NCI-H187 (cell line): ENCODE measurements at places on chromosomes 5 and 9.

GRCh38 chr5:157387683-157388093 lies 72.3 kb upstream of the NIPAL4 start:
- no peak for DNase-seq

- DNase-seq, result no peak
Measured at GRCh38 chr5:58751222-58751837, 168.5 kb downstream of the RAB3C start.

GRCh38 chr9:27622693-27623340 lies 49.5 kb upstream of the C9orf72 start:
- DNase-seq, result no peak

DNA sequence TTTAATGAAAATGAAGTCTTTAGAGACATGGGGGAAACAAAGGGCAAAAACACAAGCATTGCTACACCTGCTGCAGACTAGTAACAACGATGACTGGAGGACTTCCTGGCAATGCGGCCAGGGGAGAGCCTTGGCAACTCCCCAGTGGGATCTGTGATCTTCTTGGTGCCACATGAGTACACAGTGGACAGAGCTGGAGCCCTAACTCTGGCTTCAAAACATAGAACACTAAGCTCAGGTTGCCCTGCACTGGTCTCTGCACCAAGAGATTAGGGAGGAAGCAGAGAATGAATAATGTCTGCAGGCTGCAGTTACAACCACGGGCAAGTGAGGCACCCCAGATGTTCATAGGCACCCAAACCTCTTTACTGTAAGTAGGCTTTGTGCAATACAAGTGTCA lies 91.1 kb downstream of the MRPS27 start:
- DNase-seq, result no peak

DNA sequence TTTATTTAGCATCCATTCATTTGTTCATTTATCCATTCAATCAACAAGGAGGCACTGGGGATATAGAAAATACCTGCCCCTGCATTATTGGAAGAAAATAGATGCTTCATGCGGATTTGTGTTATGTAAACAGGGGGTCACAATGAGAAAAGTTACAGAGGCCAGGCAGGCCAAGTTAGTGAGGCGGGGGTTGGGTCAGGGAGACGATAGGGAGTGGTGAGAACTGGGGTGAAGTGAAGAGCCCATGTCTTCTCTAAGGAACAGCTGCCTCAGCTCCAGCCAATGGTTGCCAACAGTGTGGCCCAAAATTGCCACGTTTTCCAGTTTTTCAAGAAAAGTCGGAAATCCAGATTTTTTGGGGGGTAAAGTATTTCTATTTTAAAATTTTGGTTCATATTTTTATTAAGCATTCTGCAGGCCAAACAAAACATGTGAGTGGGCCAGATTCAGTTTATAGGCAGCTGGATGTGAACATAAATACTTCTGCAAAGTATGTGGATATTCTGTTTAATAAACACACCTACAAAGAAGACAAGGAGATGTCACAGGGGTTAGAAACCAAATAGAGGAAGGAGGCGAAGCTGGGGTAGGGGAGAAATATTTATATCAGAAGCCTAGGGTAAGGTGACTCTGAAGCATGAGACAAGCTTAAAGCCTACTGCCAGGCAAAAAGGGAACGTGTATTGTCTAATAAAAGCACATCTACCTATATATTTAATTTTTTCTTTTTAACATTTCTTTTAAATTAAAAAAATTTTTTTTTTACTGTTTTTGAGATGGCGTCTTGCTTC lies 44.0 kb downstream of the ALG2 start:
- DNase-seq, result no peak

DNA sequence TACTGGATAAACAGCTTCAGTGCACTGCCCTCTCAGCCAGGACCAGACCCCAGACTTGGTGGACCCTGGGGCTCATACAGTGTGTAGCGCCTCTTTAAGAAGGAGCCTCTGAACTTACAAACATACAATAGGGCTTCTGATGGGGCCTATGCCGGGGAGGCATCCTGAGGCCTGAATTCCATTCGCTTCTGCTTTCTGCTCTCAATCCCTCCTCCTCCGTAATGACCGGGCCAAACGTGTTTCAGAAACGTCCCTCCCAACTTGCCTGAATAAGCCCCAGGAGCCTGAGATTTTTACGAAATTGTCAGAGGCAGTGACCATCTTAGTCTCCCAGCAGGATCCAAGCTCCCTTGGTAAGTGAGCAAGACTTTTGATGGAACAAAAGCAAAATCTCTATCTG lies 128.1 kb upstream of the BOD1 start:
- no peak for DNase-seq

DNA sequence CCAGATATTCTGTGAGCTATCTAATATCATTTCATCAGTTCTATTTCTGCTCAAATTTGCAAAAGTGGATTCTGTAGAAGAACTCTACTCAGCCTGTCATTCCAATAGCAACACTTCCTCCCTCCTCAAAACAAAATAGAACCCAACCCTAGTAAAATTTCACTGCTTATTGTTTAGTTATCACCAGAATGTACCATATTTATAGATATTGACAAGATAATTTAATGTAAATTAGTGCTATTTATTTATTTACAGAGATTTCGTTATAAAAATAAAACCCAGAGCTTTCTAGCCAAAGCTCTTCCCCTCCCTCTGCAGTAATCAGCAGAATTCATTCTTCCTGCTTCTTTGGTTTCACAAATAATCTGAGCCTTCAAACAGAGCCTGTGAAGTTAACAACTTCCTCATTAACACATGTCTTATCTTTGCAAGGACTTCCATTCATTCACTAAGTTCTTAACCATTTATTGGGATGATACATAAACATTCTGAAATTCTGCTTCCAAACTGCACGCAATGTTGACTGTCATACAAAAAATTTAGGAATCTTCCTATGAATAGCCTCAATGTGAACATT lies 73.7 kb upstream of the PJA2 start:
- no peak for DNase-seq

- peak; percentile 35 for DNase-seq
Measured at GRCh38 chr5:57298295-57298984, 124.6 kb downstream of the GPBP1 start.

DNA sequence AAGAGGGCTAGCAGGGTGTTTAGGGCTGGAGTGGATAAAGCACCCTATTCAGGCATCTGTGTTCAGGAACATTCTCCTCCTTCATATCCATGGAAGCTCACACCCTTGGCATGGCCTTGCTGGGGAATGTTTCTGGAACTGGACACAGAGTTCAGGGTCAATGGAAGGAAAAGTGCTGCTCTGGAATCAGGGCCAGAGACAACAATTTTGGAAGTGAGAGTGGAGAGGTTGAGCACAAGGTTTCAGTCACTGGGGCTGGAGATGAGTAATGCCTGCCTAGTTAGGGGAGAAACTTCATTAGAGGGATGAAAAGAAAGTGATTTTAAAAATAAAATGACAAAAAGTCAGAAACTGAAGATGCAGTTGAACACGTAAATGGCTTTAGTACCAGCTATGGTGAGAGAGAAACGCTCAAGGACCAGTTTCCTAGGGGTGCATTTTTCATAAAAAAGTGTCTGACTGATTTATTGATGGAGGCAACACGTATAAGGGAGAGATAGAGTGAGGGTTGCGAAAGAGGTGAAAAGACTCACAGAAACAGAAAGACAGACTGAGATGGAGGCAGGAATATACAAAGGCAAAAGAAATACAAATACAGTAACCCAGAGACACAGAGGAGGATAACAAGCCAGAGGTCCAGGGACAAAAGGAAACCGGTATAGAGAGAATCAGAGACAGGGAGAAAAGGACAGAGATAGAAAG lies 8.0 kb upstream of the TNFSF15 start:
- no peak for DNase-seq

DNA sequence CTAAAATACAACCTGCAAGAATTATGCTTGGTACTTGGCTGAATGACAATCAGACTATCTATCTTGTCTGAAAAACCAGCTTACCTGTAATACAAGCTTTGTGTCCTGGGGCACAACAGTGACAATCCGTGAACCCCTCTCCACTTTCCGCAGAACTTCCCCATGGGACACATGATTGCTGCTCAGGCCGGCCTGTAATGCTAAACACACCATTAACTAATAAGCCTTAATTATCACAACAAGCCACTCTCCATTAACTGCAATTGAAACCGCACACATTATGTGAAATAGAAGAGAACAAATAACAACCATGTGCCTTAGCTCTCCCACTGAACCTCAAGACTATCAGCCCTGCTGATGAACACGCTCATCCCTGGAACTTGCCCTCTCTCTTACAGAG lies 33.7 kb downstream of the ELP1 start:
- DNase-seq, result no peak

DNA sequence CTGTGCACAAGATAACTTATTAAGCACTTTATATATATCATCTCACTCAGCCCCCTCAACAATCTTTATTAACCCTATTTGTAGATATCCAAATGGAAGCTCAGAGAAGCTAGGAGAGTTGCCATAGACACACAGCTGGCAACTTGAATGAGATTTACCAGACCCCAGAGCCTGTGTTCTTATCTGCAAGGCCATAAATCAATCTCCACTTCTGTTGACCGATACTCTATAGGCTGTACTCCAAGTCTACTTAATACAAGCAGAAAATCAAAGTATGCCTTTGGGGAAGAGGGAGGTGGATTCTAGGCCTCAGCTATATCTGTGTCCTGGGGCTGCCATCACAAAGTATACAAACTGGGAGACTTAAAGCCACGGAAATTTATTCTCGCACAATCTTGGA lies 6.0 kb upstream of the IL9 start:
- DNase-seq, result no peak

DNA sequence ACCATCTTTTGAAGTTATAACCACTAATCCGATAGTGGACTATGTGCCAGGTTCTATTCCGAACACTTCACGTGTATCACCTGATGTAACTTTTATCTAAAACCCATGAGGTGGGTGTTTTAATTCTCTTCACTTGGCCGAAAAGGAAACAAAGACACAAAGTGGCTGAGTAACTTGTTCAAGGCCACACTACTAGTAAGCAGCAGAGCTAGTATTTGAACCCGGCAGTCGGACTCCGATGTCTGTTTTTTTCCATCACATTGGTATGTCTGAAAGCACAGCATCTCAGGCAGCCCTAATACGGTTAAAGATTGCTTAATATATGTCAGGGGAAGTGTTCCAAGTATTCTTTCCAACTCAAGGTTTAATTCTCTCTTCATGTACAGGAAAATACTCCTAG lies 16.2 kb downstream of the FAM169A start:
- no peak for DNase-seq

GRCh38 chr9:72362680-72363139 lies 2.3 kb downstream of the ZFAND5 start:
- no peak for DNase-seq

GRCh38 chr5:101663543-101663942 lies 632.5 kb downstream of the SLCO4C1 start:
- no peak for DNase-seq

- no peak for DNase-seq
Measured at GRCh38 chr9:106218427-106218826, 524.1 kb downstream of the TMEM38B start.

DNA sequence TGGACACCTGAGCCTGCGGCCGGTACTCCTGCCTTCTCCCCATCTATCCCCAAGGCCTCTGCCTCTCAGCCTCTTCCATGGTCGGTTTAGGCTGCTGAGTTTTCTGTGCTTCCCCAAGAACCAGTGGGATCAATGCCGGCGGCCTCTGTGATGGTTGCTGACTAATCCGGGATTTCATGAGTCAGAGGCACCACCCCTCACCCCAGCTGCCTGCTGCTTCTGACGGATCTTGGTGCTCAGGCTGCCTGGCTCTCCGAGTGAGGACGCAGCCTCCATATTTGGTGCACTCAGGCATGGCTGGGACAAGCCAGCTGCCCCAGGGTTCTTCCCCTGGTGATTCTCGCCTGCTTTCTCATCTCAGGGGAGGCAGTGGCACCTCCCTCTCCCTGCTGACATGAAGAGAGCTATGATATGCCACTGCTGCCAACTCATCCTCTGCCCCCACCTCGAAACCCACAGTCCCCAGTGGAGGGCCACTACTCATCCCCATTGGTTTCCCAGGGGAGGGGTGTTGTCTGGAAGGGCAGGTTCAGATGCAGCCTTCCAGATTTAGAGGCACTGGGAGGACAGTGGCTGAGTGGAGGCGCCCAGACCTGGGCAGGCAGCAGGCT lies 3.3 kb upstream of the MAN1B1 start:
- DNase-seq, result no peak

- no peak for DNase-seq
Measured at GRCh38 chr5:125868036-125868435, 555.2 kb upstream of the GRAMD2B start.

DNA sequence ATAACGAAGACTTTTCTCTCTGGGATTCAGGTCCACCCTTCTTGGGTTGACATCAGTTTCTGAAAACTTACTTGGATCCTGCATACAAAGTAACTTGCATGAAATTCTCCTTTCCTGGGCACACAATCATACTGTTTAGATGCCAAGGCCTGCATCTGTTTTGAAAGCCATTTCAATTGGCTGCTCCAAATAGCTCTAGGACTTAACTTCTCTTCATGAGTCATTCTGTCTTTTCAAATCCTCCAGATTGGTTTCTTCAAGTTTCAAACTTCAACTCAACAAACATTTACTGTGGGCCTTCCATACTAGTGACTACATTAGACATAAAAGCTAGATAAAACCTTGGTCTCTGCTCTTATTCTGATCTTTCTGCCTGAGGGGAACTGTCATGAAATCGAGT lies 54.8 kb upstream of the HMHB1 start:
- no peak for DNase-seq

DNA sequence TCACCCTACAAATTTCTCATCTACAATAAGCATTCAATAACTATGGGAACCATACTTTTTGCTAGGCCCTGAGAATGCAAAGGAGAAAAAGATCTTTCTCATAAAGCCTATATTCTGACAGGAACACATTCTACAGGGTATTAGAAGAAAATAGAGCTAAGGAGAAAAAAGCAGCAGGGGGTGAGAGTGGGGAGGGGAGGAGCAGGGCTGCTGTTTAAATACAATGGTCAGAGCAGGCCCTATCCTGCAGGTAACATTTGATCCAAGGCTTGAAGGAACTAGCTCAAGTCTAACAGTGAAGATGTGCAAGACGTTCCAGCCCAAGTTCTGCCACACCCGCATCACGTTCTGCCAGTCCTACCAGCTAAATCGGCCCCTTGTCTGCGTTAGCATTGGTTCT lies 89.7 kb downstream of the ELAVL2 start:
- no peak for DNase-seq

DNA sequence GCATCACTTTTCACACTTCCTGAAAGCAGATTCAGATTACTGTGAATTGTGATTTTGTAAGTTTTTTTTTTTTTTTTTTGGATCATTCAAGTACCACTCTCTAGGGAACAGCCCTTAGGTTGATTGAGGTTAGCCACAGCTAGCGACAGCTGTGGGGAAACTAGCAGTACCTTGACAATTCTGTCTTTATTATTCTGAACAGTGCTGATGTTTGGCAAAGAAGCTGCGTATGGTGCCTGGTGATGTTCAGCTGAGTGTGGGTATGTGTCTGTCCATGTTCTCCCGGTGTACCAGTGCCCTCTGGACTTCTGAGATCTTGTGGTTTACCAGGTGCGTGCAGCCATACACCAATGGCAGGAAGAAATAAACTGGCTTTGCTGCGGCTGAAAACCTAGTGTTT lies 117.3 kb upstream of the PLPPR1 start:
- peak; percentile 22 for DNase-seq
